Stimulated activated CD8-positive, alpha-beta memory T cell treated with anti-CD3 and anti-CD28 coated beads, Interleukin-4, amount 100 ng/mL, for 1 hour (primary cell): ENCODE measurements at places on chromosomes 7 and 10.

DNA sequence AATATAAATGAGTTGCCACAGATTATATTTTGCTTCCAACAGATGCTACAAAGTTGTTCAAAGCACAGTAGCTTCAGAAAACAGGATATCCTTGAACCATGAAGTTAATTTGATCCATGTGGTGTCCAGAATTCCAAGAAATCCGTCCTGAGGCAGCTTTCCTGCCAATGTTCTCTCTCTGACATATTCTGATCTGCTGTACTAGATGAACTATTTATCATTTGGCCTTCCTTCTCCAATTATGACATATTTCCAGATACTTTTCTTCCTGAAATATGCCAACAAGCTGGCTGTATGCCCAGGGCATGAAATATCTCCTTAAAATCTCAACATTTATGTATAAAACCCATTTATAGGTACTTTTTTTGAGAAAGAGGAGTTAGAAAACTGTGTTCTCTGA, 141.1 kb downstream of the SPAG6 start:
- DNase-seq, result no peak

DNA sequence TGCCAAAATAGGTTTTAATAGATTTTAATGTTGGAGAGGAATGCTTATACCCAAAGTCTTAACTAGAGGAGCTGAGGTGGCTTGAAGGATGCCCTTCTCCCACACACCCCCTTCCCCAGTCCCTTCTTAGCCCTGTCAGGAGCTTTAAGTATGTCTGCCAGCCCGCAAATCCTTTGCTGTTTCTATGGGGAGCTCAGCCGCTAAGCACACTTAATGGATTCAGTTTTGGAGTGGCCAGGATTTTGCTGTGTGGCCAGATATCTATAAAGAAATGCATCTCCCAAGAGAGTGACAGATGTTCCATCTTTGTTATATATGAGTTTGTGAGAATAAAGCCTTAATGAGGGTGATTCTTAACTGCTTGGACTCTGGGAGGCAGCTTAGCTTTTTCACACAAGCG, 152.9 kb upstream of the ZNF32 start:
- no peak for DNase-seq

DNA sequence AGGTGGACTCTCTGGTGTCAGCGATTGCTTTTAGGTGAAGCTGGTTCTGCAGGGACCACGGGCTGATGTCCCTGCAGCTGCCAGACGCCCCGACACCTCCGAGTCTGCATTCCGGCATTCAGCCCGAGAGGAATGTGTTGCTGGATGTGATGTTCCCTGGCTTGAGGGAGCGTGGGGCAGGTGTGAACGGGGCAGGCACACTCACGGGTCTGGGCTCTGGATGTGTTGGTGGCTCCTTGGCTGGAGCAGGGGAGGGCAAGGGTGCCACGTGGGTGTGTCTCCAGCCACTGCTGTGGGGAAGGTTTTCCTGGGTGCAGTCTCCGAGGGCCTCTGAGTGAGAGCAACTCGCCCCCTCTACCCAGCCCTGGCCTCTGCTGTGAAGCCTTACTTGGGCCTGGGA, 140.5 kb downstream of the CAMK1D start:
- no peak for DNase-seq

- no peak for DNase-seq
Observed at GRCh38 chr10:123241391-123242141, 87.4 kb downstream of the BUB3 start.

DNA sequence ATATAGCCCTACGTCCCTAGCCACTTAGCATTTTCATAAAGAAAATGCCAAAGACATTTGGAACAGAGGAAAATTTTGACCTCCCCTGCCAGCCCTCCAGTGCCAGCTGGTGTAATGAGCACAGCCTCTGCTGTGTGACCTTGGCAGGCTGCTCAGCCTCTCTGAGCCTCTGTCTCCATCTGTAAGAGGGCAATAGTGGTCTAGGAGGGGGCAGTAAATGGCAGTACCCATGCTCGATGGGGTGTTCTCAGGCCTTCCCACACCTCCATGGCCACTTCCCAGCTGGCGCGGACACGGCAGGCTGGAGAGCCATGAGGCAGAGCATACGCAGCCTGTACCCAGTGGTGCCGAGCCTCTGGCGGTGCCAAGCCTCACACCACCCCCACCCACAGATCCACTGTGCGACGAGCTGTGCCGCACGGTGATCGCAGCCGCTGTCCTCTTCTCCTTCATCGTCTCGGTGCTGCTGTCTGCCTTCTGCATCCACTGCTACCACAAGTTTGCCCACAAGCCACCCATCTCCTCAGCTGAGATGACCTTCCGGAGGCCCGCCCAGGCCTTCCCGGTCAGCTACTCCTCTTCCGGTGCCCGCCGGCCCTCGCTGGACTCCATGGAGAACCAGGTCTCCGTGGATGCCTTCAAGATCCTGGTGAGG, 24.0 kb upstream of the CSGALNACT2 start:
- no peak for DNase-seq

GRCh38 chr10:126781450-126782216, 111.1 kb upstream of the C10orf90 start:
- no peak for DNase-seq

GRCh38 chr10:55631071-55631654, 729.9 kb downstream of the ZWINT start:
- no peak for DNase-seq

- no peak for DNase-seq
Observed at GRCh38 chr10:121305066-121305465, 293.2 kb downstream of the FGFR2 start.

- DNase-seq, result no peak
Observed at GRCh38 chr10:490256-490655, 199.2 kb downstream of the DIP2C start.

GRCh38 chr7:909358-910329, 33.3 kb downstream of the GET4 start:
- DNase-seq, result no peak

GRCh38 chr7:78677391-78677790, 776.1 kb downstream of the MAGI2 start:
- DNase-seq, result no peak

GRCh38 chr7:138891446-138891810, 89.8 kb downstream of the KIAA1549 start:
- no peak for DNase-seq

GRCh38 chr7:55548295-55548731, 24.0 kb downstream of the VOPP1 start:
- no peak for DNase-seq
